ENCODE measurements at places on chromosomes 11 and 22.
A peak's percentile ranks its signal among the peaks of the same experiment; 100 is the strongest.

GRCh38 chr11:37817727-37818270 lies 1219.8 kb upstream of the RAG2 start:
- no peak for DNase-seq

GRCh38 chr22:45722006-45722405 lies 50.4 kb downstream of the ATXN10 start:
- DNase-seq: no peak

DNA sequence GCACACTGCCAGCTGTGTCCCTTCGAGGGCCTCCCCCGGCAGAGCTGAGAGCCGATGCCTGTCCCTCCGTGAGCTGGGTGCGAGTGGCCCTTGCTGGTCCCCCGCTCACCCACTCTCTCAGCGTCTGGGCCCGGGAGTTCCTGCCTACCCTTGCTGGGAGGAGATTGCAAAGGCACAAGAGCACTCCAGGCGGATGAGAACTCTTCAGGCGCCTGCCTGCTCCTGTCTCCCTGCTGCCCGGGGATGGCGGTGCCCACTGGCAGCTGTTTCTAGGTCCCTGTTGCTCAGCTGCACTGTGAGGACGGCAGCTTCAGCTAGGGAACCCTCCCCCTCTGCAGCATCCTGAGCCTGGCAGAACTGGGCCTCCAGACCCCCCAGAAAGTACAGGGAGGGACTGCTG lies 61.1 kb downstream of the FLRT1 start:
- DNase-seq: no peak

GRCh38 chr11:38547462-38547861 lies 1949.4 kb upstream of the RAG2 start:
- no peak for DNase-seq

DNA sequence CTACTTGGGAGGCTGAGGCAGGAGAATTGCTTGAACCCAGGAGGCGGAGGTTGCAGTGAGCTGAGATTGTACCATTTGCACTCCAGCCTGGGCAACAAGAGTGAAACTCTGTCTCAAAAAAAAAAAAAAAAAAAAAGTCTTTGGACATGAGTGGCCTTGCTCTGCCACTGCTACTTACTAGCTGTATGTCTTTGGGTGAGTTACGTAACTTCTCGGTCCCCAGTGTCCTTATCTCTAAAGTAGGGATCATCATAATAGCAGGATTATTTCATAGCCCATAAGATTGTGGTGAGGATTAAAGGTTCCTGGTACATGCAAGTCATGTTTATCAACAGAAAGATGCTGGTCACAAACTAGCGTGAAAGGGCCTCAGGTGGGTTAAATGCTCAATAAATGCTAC lies 53.9 kb upstream of the HEPHL1 start:
- no peak for DNase-seq

GRCh38 chr22:48974443-48975315 lies 853.0 kb downstream of the BRD1 start:
- no peak for DNase-seq

DNA sequence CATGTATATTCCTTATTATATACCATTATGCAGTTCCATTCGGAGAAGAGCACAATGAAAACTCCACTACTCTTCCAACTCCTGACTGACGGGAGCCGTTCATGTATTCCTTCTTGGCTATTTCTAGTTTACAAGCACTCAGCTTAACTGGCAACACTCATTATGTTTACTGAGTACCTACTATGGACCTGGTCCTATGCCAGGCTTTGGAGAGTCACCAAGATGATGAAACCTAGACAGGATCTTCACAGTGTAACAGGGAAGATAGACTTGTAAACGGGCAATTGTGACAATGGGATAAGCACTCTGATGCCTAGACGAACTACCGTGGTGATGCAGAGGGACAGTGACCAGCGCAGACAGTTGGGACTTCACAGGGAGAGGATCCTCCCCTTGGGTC lies 22.3 kb upstream of the ST3GAL4 start:
- DNase-seq: no peak

GRCh38 chr11:111982019-111982464 lies 43.2 kb upstream of the DLAT start:
- DNase-seq: peak; percentile 33

GRCh38 chr22:39466228-39467006 lies 9.6 kb downstream of the MGAT3 start:
- no peak for DNase-seq

- DNase-seq: no peak
Observed at GRCh38 chr22:19062943-19063308, 59.3 kb downstream of the DGCR2 start.

DNA sequence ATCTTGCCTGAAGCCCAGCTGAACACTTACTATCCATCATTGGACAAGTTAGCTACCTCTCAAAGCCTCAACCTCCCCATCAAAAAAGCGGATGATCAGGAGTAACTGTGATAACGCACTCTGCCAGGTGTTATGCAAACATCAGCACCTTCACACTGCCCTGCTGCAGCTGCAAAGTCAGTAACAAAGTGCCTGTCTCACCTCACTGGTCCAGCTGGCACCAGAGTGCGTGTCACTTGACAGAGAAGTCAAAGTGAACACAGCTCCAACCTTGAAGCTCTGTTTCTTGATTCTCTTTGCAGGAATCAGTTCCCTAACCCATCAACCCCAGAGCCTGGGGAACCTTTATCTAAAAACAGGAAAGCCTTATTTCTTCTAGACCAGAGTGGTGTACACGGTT lies 413.6 kb downstream of the CTTN start:
- no peak for DNase-seq

DNA sequence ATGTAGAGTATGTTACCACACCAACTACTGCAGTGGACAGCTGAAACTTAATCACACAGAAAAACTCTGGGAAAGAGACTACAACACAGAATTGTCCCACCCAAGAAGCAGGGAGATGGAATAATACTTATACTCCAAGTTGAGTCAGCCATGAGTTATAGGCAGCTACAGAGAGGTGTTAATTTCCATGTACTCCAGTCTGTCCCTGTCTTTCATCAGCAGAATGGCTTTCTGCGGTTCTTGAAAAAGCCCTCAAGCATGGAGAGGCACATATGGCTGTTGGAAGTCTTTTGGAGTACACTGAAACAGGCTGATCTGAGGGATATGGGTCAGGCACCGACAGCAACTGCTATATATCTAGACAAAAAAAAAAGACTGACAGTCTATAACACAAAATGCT lies 219.5 kb downstream of the DLG2 start:
- no peak for DNase-seq

- no peak for DNase-seq
Observed at GRCh38 chr11:134837166-134837886, 425.3 kb upstream of the B3GAT1 start.

GRCh38 chr11:10592331-10592730 lies 23.9 kb upstream of the LYVE1 start:
- DNase-seq: peak; percentile 28

DNA sequence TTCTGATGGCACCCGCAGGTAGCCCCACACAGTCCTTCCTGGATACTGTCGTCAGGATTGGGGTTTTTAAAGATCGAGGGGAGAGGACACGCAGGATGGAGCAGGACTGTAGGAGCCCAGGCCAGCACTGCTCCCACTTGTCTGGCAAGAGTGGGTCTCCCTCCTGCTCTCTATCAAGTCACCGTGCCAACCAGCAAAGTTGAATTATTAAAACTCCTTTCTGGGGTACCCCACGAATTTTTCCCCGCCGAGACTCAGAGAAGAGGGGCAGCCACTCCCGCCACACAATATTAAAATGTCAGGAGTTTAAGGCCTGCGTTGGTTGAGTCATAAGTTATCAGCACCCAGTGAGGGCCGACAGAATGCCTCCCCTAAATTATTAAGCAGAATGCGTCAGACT lies 10.1 kb downstream of the LMO1 start:
- DNase-seq: no peak

GRCh38 chr11:132901638-132902471 lies 630.4 kb downstream of the OPCML start:
- DNase-seq: no peak

GRCh38 chr11:123608371-123608770 lies 46.1 kb downstream of the SCN3B start:
- no peak for DNase-seq

- no peak for DNase-seq
Observed at GRCh38 chr22:22218302-22218701, 26.3 kb upstream of the VPREB1 start.

GRCh38 chr11:104873252-104873651 lies 25.0 kb downstream of the CASP12 start:
- no peak for DNase-seq

- DNase-seq: no peak
Observed at GRCh38 chr11:117456027-117456720, 128.5 kb downstream of the CEP164 start.

DNA sequence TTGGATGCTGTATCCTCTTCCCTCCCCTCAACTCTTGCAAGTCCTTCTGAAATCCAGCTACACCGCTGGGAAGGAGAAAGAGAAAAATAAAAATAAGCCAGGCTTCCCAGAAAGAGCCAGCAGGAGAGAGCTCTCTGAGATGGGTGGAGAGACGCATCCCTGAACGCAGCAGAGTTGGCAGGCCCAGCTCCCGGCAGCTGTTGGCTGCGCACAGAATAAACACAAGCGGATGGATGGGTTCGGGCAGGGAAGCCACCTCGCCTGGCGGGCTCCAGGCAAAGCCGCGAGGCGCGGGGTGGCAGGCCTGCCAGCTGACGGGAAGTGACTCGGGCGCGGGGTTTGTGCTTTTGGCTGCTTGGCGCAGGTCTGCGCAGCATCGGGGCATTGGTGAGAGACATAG lies 537.7 kb downstream of the MIAT start:
- DNase-seq: no peak

GRCh38 chr11:18105086-18105801 lies 638 bp downstream of the SAAL1 start:
- no peak for DNase-seq

- no peak for DNase-seq
Observed at GRCh38 chr22:18119409-18120110, 9.0 kb downstream of the TUBA8 start.

DNA sequence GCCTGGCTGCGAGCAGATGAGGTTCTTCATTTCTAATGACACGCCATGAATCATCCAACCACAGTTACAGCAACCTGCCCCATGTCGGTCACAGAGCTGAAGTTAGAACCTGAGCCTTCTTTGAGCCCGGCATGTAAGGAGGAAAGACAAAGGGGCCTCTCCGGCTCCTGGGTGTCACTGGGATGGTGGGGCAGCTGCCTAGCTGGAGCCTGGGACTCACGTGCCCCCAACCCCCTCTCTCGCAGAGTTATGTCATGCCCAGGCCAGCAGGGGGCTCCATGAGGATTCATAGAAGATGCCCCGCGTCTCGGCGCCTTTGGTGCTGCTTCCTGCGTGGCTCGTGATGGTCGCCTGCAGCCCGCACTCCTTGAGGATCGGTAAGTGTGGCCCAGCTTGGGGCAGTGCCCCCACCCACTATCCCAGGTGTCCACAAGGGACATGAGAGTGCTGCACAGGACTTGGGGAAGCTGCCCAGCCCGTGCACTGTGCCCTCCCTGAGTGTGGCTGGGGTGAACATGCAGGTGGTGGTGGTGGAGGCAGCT lies 148.5 kb downstream of the GRIK4 start:
- no peak for DNase-seq

DNA sequence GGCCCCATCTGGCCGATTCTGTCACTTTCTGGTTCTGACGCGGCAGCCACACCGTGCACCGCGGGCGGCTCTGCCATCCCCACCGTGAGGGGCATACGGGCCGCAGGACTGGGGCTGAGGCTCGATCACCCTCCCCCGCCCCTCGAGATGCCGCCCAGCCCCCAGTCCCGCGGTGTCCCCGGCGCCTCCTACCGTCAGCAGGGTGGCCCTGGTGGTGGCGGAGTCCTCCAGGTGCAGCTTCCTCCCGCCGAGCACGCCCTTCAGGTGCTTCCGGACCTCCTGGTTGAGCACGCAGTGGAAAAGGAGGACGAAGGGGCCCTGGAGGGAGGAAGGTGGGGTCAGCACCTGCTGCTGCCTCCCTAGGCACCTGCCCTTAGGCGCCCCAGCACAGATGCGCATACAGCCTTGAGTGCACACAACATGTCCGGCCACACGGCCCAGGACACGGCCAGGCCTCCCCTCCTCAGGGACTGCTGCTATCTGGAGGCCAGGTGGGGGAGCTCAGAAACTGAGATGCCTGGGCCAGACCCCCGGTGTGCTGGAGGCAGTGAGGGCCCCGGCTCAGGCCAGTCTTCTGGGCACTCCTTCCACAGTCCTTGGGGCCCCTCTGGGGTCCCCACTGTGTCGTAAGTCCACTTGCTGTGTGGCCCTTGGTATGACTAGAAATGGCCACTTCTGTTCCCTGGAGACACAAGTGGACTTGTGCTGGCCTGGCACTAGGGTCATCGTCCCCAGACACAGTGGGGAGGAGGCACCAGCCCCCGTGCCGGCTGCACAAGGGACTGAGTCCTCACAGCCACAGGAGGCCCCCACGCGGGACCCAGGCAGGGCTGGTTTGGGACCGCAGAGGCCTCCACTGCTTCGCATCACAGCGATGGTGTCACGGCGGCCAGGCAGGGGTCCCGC lies 31.5 kb downstream of the TRMU start:
- no peak for DNase-seq

DNA sequence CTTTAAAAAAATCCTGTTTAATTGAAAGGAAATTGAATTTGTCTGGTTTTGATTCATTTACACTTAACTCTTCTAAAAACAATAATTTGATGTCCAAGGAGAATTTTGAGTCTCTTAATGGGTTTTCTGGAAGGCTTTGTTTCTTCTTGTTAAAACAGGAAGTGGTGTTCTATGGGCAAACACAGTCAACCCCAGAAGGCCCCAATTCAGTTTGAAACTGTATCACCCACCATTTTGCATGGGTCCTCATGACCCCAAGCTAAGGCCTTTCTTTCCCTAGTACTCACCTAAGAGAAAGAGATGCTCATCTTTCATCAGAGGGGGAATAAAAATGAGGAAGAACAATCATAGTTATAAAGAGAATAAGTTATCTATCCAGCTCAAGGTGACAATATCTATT lies 10.6 kb downstream of the FLI1 start:
- peak; percentile 83 for DNase-seq

GRCh38 chr11:19101796-19102520 lies 15.0 kb upstream of the ZDHHC13 start:
- DNase-seq: no peak

GRCh38 chr11:85811624-85812023 lies 683 bp upstream of the SYTL2 start:
- no peak for DNase-seq

Data from GF-D8 (cell line).